H54 (cell line): ENCODE measurements at places on chromosomes 5 and 9.

GRCh38 chr5:106858616-106859015, 812.1 kb downstream of the EFNA5 start:
- DNase-seq = no peak

DNA sequence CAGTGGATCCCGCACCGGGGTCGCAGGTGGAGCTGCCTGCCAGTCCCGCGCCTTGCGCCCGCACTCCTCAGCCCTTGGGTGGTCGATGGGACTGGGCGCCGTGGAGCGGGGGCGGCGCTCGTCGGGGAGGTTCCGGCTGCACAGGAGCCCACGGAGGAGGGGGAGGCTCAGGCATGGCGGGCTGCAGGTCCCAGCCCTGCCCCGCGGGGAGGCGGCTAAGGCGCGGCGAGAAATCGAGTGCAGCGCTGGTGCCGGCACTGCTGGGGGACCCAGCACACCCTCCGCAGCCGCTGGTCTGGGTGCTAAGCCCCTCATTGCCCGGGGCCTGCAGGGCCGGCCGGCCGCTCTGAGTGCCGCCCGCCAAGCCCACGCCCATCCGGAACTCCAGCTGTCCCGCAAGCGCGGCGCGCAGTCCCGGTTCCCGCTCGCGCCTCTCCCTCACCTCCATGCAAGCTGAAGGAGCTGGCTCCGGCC, 120.6 kb upstream of the MEF2C start:
- no peak for DNase-seq

- no peak for DNase-seq
Observed at GRCh38 chr9:124008303-124008693, 3.3 kb upstream of the LHX2 start.

DNA sequence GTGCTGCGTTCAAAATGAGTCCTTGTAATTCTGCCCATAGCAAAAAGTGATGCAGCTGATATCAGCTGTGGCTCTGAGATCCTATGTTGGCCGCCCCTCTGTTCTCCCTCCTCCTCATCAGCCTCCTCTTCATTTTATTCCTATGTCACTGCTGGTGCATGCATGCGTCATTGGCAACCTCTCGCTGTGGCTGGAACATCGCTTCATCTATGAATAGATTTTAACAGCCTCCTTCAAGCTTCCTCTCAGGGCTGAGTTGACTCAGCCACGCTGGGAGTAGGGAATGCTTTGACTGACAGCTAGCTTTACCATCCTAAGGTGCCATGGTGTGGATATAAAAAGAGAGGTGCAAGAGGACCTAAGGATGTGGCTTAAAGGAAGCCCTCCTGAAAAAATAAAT, 303.5 kb downstream of the PLK2 start:
- peak; percentile 17 for DNase-seq

DNA sequence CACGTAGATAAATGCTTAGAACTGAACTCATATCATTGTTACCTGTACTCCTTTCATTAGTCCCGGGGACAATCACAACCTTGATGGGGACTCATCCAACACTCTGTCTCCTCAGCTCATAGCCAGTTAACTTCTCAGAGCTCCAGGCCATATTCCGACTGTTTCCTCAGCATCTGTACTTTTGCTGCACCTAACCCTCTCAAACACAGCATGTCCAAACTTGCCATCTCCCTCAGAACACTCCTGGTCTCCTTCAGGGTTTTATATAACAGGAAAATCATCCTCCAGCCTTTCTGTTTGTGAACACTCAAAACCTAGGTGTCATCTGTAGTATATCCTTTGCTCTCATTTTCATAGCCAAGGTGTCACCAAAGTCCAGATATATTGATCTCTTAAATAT, 150.5 kb downstream of the CDH6 start:
- no peak for DNase-seq

DNA sequence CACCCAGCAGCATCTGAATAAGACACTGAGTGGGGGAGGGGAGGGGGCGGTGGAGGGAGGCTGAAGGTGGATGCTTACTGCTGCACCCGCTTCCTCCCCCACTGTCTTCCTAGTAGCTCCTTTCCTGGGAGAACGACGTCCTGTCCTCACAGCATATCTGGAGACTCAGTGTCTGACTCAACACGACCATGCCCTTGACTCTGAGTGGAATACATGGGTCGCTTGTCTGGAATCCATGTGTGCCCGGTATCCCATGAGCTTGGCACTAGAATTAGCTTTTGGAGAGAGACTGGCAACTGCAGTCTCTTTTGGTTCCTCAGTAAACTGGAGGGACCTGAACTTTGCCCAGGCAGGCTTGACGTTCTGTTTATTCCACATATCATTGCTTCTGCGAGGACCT, 125.4 kb upstream of the FAM120A start:
- DNase-seq = no peak

- no peak for DNase-seq
Observed at GRCh38 chr5:34415559-34416198, 240.4 kb upstream of the RAI14 start.

GRCh38 chr9:121345070-121345469, 25.0 kb downstream of the STOM start:
- no peak for DNase-seq
